ENCODE measurements at places on chromosomes 3 and 15.

- H3K27me3 ChIP-seq, result no peaks in the 10 kb centered on the region
- H3K27ac ChIP-seq, result no peak overlapping the region
- H3K4me1 ChIP-seq, result no peaks in the 10 kb centered on the region
- no peaks in the 10 kb centered on the region for H3K36me3 ChIP-seq
Measured at GRCh38 chr15:67796196-67797127, 28.8 kb upstream of the SKOR1 start.

DNA sequence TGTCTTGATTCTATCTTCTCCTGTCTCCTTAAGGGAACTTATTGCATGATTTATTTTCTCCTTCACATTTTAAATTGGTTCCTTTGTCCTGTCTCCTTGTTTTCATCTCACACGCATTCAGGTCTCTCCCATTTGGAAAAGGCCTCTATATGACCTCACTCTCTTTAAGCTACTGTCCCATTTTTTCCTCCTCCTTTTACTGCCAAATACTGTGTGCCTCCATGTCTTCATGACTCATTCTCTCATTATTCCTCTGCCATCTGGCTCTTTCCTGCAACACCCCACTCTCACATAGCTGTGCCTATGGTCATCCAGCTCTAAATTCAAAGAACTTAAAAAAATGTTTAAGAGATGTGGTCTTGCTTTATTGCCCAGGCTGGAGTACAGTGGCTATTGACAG, 48.0 kb downstream of the TYRO3 start:
- peaks cover 8% of the 10 kb centered on the region for H3K4me1 ChIP-seq
- no peaks in the 10 kb centered on the region for H3K36me3 ChIP-seq
- no peak overlapping the region for H3K4me3 ChIP-seq
- H3K27me3 ChIP-seq, result peaks cover 28% of the 10 kb centered on the region
- H3K27ac ChIP-seq, result no peak overlapping the region

DNA sequence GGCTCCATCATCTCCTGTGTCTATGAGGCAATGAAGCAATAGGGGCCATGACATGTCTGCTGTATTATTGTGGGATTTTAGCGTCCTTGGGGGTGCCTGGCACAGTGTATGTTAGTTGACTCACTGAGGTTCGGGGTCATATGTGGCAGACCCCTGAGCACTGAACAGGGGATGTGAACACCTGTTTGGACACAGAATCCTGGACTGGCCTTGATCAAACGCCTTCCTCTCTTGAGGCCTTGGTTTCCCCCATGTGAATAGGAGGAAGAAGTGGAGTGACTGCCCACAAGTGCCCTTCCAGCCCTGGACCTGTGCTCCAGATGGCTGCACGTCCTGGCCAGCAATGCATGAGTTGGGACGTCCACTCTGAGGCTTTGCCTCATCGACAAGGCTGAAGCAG, 84.2 kb downstream of the HMG20A start:
- peaks cover 78% of the 10 kb centered on the region for H3K4me1 ChIP-seq
- H3K27me3 ChIP-seq, result no peaks in the 10 kb centered on the region
- DNase-seq, result no peak
- peaks cover 30% of the 10 kb centered on the region for H3K36me3 ChIP-seq
- peak overlapping the region; percentile 45 for H3K27ac ChIP-seq

DNA sequence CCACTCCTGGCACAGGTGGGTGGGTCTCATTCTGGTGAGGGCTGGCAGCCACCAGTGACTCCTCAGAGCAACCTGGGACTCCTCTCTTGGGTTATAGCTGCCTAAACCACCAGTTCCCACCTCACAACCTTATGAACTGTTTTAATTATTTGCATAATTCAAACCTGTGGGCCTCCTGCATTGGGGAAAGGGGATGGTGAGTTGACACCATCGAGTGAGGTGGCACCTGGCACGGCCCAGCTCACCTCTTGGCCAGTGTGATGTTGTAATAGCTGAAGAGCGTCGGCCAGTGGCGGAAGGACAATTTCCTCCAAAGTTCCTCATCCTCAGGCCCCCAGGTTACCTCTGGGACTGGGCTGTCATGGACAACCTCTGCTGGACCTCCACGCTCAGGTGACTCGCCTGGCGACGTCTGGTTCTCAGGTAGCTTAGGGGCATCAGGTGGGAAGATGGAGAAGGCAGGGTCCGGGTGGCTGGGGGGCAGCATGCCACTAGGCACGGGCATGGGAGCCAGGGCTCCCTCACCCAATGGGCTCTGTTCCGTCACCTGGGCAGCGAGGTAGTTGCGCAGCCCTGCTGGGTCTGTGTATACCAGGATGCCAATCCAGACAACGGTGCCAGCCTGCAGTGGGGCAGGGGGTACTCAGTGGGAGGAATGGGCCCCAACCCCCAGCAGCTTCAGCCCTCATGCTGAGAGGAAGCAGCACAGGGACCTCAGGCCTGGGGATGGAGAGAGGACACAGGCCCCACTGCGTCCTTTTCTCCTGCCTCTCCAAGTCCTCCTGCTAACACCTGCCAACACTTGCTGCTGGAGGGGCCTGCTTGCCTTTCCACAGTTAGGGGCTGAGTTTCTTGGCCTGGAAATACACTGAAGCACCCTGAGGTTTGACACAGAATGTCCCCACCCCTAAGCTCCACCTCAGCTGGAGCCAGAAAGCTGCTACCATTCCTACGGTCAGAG, 38.5 kb downstream of the PTPN23 start:
- peaks cover 61% of the 10 kb centered on the region for H3K36me3 ChIP-seq
- DNase-seq, result no peak
- no peaks in the 10 kb centered on the region for H3K4me1 ChIP-seq

DNA sequence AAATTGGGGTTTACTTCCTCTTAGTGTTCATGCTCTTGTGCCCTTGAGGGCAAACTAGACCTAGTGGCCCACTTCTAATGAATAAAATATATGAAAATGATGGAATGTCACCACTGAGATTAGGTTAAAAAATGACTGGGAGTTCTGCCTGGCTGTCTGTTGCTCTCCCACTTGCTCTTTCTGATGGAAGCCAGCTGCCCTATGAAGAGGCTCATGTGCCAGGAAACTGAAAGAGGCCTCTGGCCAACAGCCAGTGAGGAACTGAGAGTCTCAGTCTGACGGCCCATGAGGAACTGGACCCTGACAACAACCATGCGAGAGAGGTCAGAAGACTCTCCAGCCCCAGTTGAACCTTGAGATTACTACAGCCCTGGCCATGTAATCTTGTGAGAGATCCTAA, 107.1 kb upstream of the FHIT start:
- DNase-seq, result no peak
- H3K4me1 ChIP-seq, result no peaks in the 10 kb centered on the region
- H3K36me3 ChIP-seq, result no peaks in the 10 kb centered on the region
- no peak overlapping the region for H3K27ac ChIP-seq

DNA sequence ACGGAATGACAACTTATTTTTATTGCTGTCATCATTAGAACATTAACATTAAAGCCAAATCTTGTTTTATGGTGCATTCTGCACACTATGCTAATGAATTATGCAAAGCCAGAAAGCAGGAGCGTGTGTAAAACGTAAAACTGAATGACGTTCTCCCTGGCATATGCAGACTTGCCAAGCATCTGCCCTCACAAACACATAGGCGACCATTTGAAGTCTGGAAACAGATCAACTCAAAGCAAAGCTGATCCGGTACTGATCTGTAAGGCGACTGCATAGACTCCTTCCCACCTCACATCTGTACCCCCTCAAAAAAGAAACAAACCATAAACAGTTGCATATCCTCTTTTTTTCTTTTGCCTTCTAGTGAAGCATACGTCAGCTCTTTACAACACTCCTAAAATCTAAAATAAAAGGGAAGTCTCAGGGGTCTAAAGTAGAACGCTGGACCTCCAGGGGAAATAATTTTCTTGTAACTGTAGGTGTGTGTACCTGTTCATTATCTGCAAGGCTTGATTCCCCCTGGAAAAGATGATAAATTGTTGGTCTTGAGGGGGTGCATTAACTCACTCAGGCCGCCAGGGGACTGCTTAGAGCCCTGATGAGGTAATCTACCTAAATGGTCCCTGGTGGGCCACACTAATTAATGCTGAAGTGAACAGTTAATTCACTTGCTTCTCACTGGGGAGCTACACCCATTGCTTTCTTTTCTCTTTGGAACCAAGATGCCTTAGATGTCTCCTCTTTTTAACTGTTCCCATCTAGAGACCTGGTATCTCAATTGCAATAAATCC, 231.4 kb downstream of the CDIN1 start:
- no peak overlapping the region for H3K4me3 ChIP-seq
- H3K27ac ChIP-seq, result no peak overlapping the region
- H3K27me3 ChIP-seq, result no peaks in the 10 kb centered on the region
- DNase-seq, result no peak
- no peaks in the 10 kb centered on the region for H3K36me3 ChIP-seq

GRCh38 chr3:176579711-176580185, 617.5 kb downstream of the TBL1XR1 start:
- no peak overlapping the region for H3K27ac ChIP-seq
- no peaks in the 10 kb centered on the region for H3K27me3 ChIP-seq
- H3K4me3 ChIP-seq, result no peak overlapping the region
- no peaks in the 10 kb centered on the region for H3K36me3 ChIP-seq
- H3K4me1 ChIP-seq, result no peaks in the 10 kb centered on the region
- no peak for DNase-seq

GRCh38 chr3:3307491-3307890, 128.0 kb upstream of the CRBN start:
- no peak overlapping the region for H3K27ac ChIP-seq
- no peaks in the 10 kb centered on the region for H3K36me3 ChIP-seq
- no peak overlapping the region for H3K4me3 ChIP-seq
- no peak for DNase-seq

DNA sequence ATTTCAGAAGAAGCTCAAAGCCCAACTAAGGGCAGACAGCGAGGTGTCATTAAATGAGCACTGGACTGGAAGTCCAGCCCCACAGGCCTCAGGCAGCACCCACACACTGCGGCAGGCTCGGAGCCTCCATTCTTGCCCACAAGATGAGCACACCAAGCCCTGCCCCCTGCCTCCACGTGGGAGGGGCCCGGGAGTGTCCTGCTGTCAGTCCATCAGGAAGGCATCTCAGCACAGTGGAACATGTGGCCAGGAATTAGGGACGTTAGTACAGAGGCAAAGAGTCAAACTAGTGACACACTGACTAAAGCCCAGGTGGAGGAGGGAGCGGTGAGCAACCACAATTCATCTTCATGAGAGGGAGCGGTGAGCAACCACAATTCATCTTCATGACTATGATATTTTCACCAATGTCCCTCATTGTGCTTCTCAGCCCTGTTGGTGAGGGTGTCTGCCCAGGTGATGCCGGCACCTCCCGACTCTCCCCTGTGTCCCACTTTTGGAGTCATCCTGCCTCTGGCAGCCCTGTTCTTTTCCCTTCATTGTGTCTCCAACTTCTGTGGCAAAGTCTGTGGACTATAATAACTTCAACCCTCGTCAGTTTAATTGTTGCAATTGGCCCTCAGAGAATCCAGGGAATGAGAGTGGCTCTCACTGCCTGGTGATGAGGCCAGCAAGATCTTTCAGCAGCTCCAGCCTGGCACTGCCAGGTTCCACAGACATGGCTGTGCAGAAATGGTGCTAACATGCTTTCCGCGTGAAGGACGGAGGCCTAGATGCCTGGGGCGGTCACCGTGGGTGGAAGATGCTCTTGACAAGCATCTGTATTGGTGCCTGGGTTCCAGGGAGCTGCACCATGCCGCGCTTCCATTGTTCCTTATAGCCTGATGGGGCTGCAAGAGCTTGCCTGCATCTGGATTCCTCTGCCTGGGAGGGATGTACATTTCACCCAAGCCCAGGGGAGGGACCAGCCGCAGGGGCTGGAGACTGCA, 23.1 kb upstream of the SKOR1 start:
- no peaks in the 10 kb centered on the region for H3K4me1 ChIP-seq
- H3K27ac ChIP-seq, result no peak overlapping the region
- H3K27me3 ChIP-seq, result no peaks in the 10 kb centered on the region
- H3K36me3 ChIP-seq, result no peaks in the 10 kb centered on the region

- no peaks in the 10 kb centered on the region for H3K27me3 ChIP-seq
- no peak overlapping the region for H3K4me3 ChIP-seq
- peaks cover 26% of the 10 kb centered on the region for H3K4me1 ChIP-seq
- H3K27ac ChIP-seq, result no peak overlapping the region
Measured at GRCh38 chr3:150292891-150293290, 115.2 kb upstream of the TSC22D2 start.

DNA sequence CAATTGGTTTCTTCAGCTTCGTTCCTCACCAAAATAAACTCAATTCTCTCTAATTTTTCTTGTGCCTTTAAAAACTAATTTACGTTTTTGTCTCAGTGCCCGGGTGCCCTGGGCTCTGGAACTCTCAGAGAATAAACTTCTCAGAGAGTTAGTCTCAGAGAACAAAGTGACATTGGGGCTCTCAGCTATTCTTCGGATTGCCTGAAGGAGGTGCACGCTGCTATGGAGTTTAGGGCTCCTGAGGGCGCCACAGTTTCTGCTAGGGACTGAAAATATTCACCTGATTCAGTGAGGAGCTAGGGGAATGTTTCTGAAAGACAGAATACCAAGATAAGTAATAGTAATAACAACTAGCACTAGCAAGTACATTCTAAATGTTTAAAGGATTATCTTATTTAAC, 22.7 kb downstream of the ZIC4 start:
- H3K4me3 ChIP-seq, result no peak overlapping the region
- H3K4me1 ChIP-seq, result no peaks in the 10 kb centered on the region
- no peak overlapping the region for H3K27ac ChIP-seq

GRCh38 chr3:123559040-123559861, 25.6 kb downstream of the HACD2 start:
- no peaks in the 10 kb centered on the region for H3K36me3 ChIP-seq
- H3K4me1 ChIP-seq, result peaks cover 16% of the 10 kb centered on the region
- H3K4me3 ChIP-seq, result no peak overlapping the region
- no peaks in the 10 kb centered on the region for H3K27me3 ChIP-seq

GRCh38 chr15:45784656-45785055, 149.8 kb downstream of the SQOR start:
- no peaks in the 10 kb centered on the region for H3K4me1 ChIP-seq
- H3K36me3 ChIP-seq, result no peaks in the 10 kb centered on the region
- no peak overlapping the region for H3K4me3 ChIP-seq
- H3K27me3 ChIP-seq, result peaks cover 66% of the 10 kb centered on the region
- DNase-seq, result no peak

GRCh38 chr3:127738192-127738840, 65.6 kb downstream of the ABTB1 start:
- no peak overlapping the region for H3K27ac ChIP-seq
- peaks cover 21% of the 10 kb centered on the region for H3K4me1 ChIP-seq

DNA sequence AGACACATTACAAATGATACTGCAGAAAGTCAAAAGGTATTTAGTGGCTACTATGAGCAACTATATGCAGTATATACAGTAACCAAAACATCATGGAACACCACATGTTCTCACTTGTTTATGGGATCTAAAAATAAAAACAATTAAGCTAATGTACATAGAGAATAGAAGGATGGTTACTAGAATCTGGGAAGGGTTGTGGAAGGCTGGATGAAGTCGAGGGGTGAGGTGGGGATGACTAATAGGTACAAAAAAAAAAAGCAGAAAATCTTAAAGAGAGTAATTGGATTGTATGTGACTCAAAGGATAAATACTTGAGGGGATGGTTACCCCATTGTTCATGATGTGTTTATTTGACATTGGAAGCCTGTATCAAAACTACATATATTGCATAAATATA, 848.8 kb upstream of the GBE1 start:
- no peak for DNase-seq
- no peak overlapping the region for H3K27ac ChIP-seq
- H3K4me3 ChIP-seq, result no peak overlapping the region
- no peaks in the 10 kb centered on the region for H3K36me3 ChIP-seq
- no peaks in the 10 kb centered on the region for H3K27me3 ChIP-seq

GRCh38 chr15:98938105-98938417, 69.5 kb downstream of the PGPEP1L start:
- H3K4me1 ChIP-seq, result no peaks in the 10 kb centered on the region
- no peak for DNase-seq
- no peaks in the 10 kb centered on the region for H3K27me3 ChIP-seq
- H3K36me3 ChIP-seq, result peaks cover 20% of the 10 kb centered on the region
- no peak overlapping the region for H3K4me3 ChIP-seq

Data from Calu3 (cell line).